ENCODE measurements at places on chromosomes 2 and 18.
A peak's percentile ranks its signal among the peaks of the same experiment; 100 is the strongest.

DNA sequence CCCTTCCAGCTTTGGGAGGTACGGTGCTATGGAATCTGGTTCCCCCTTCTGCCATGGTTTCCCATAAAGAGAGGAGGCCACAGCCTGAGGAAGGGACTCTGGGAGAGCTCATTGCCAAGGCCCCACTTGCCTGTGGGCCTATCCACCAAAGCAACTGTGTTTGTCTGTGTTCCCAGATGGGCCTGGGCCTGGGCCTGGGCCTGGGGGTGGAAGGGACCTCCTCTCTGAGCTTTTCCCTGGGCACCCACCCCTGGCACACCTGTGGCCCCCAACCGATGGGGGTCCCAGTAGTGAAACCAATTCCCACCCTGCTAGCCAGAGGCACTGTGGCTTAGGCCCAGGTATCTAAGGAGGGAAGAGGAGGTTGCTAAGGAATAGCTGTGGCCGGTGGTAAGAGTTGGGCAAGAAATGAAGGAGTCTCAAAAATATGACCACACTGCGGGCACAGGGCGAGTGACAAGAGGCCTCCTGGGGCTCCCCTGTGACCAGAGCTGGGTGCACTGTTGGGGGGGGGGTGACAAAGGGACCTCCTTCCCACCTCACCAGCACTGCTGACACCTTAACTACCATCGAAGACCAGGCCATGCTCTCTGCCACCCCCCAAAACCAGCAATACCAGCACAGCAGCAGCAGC, 4.9 kb upstream of the DUSP2 start:
- peak; percentile 4 for DNase-seq

GRCh38 chr2:106555053-106555452, 67.9 kb downstream of the CD8B2 start:
- DNase-seq, result no peak

GRCh38 chr2:230382108-230382507, 33.9 kb upstream of the SP100 start:
- no peak for DNase-seq

- DNase-seq, result no peak
Measured at GRCh38 chr2:237258615-237259014, 155.3 kb downstream of the COL6A3 start.

DNA sequence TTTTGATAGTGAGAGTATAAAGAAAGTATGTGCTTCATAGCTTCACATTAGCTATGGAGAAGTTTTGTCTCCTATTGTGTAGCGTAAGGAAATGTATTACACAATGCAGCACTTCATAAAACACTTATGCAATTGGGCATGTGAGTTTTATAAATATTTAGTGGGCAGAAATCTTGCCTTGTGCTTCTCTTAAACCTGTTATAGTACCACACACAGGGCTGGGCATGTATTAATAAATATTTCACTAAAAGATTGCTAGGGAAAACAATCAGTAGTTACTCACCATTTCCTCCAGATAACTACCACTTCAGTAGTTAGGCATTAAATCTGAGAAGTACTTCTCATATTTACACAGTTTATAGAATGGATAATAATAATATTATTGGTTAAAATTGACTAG, 1080.8 kb upstream of the PIK3C3 start:
- no peak for DNase-seq

DNA sequence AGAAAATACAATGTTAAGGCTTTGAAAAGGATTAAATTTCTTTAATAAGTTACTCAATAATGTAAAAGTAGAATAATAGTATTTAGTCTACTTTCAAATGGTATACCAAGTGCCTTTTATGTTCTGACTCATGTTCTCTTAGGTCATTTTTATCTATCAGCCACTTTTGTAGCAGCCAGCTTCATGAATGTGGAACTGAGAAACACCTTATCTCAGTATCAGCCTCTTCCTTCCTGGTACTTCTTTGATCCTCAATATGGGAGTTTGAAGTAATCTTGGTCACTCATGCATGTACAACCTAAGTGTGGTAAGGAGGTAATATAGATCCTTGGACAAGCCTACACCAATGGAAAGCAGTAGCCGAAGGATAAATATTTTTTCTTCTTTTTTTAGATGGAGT, 180.4 kb upstream of the NRXN1 start:
- DNase-seq, result no peak

- no peak for DNase-seq
Measured at GRCh38 chr18:57219964-57220363, 73.1 kb downstream of the BOD1L2 start.

DNA sequence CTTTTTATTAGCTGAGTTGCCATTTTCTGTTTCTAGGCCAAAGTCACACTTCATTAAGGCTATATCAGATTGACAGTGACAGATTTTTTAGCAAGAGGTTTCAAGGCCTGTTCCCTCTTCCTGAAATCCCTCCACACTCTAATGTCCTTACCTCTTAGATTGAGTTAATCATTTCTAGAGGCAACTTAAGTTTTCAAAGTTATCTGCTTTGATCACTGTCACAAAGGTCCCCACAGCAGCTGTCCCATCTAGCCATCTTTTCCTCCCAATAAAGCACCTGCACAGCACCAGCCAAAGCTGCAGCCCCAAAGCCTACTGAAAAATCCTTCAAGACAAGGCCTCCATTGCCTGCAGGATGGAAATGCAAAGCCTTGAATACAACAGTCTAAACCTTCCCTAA, 13.4 kb downstream of the AMMECR1L start:
- DNase-seq, result no peak

- no peak for DNase-seq
Measured at GRCh38 chr2:43312755-43313641, 86.6 kb upstream of the ZFP36L2 start.

DNA sequence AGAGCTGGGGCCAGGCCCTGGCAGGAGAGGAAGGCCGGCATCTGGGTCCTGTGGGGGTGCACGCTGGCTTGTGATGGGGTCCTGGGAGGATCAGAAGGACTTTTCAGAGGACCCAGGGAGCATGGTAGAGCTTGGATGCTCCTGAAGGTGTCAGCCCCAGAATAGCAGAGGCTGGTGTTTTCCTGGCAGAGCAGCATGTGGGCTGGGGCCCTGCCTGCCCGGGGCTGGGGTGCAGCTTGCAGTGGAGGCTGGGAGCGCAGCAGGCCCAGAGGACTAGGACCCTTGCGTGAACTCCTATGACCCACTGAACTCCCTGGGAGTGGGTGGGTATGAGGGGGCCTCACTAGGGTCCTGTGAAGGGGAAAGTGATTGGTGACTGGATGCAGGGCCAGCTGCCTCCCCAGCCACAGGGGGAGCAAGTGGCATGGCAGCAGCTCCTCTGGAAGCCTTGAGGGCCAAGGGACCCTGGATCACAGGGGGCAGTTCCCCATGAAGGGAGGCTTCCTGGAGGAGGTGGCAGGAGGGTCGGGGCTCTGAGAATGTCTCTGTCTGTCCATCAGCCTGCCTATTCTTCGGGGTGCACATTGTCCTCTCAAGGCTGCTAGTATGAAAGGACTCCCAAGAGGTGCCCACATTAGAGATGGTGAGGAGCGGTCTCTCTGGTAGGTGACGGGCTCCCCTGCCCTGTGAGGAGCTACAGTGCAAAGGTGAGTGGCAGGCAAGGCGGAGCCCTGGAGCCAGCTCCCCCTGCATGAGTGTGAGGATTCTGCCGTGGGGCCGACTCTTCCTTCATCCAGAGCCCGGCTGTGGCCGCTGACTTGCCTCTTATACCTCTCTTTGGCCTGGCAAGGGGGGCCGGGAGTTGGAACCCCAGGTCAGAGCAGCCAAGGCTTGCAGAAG, 249.0 kb downstream of the DYSF start:
- no peak for DNase-seq

- peak; percentile 28 for DNase-seq
Measured at GRCh38 chr2:181457741-181458425, 697 bp downstream of the ITGA4 start.

DNA sequence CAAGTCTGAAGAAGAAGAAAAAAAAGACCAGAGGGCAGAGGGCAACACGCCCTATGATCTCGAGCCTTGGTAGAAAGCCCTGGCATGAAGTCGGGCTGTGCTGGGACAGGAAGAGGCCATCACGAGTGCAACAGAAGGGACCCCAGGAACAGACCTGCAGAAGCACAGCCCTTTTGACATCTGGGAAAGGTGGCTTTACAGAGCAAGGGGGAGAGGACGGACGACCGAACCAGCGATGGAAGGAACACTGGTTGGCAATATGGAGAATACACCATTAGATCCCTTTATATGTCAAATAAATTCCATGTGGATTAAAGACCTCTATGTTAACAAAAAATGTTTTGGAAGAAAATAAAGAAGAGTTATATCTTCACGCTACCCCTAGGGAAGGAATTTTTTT, 10.7 kb downstream of the KIF1A start:
- DNase-seq, result no peak

DNA sequence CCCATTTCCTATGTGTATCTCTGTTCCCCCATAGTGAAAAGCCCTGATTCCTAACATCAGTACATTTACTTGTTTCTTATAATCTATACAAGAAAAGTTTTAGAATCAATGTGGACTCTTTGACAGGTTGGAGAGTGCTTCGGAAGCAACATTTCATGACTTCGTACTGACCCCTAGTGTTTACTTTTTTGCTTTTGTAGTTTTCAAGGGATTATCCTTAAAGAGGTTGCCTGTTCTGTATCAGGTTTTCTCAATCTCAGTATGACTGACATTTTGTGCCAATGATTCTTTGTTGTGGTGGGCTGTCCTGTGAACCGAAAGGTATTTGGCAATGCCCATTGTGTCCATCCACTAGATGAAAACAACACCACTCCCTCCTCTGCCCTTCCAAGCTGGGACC, 43.3 kb upstream of the SERPINB2 start:
- DNase-seq, result no peak

- no peak for DNase-seq
Measured at GRCh38 chr2:80863147-80863714, 558.7 kb upstream of the LRRTM1 start.

- DNase-seq, result no peak
Measured at GRCh38 chr2:144959416-144959815, 439.5 kb upstream of the ZEB2 start.

GRCh38 chr2:9678544-9678943, 47.7 kb upstream of the YWHAQ start:
- DNase-seq, result no peak

DNA sequence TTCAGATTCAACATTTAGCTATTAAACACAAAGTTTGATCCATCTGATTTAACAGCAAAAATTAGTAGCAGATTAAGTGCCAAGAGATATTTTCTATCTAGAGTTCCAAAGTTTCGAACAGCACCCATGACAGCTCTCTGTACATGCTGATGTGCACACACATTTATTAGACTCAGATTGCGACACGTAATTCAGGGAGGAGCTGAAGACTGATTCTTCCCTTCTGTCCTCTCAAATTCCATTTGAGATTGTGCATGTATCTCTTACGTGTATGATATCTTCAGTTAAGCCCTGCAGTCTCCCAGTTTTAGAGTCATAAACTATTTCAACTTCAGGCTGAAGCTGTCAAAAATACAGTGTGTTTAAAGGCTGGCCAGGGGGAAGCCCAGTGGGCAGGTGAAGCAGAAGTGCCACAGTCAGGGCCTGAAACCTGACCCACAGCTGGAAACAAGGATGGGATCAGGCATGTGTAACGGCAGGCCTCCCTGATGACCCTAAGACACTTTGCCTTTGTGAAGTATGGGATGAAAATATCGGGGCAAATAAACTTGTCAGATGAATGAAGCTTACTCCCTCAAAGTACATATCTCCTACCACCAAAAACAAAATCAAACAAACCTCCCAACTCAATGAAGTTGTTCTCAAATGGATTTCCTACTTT, 30.6 kb downstream of the CYB5A start:
- no peak for DNase-seq

DNA sequence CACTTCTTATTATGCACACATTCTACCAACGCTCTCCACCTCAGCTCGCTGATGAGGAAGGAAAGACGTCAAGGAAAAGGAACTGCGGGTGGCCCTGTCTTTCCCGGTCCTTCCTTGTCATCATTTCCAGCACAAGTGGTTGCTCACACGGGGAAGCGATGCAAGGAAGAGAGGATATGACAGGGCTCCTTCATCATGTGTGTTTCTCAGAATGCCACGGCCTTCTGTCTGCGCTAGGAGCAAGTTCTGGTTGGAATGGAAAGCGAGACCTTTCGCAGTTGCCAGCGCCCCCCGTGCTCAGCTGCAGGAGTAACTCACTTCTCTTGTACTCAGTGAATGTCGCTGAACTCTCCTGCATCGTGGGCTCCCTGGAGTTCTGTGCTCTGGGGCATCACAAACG, 191.8 kb upstream of the GLI2 start:
- DNase-seq, result no peak

GRCh38 chr2:54589340-54590215, 133.5 kb downstream of the SPTBN1 start:
- no peak for DNase-seq

- DNase-seq, result no peak
Measured at GRCh38 chr2:176854062-176854461, 358.5 kb upstream of the HNRNPA3 start.

- peak; percentile 58 for DNase-seq
Measured at GRCh38 chr2:8453904-8454302, 228.0 kb upstream of the ID2 start.

DNA sequence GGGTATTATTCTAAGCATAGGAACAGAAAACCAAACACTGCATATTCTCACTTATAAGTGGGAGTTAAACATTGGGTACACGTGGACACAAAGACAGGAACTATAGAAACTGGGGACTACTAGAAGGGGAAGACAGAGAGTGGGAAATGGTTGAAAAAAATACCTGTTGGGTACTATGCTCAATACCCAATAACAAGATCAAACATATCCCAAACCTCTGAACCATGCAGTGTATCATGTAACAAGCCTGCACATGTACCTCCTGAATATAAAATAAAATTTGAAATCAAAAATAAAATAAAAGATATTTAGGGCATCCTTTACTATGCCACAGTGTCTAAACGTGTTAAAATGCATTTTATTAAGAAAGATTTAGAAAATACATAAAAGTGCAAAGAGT, 221.0 kb upstream of the TFPI start:
- DNase-seq, result no peak

- DNase-seq, result peak; percentile 41
Measured at GRCh38 chr18:55587418-55588110, 428 bp downstream of the TCF4 start.

GRCh38 chr2:6881046-6881445, 3.5 kb downstream of the RSAD2 start:
- no peak for DNase-seq

GRCh38 chr2:69242651-69243051, 144.4 kb downstream of the GFPT1 start:
- no peak for DNase-seq

GRCh38 chr2:49832555-49832954, 678.2 kb upstream of the FSHR start:
- DNase-seq, result peak; percentile 31

- DNase-seq, result no peak
Measured at GRCh38 chr2:14756981-14757657, 124.6 kb downstream of the LRATD1 start.

DNA sequence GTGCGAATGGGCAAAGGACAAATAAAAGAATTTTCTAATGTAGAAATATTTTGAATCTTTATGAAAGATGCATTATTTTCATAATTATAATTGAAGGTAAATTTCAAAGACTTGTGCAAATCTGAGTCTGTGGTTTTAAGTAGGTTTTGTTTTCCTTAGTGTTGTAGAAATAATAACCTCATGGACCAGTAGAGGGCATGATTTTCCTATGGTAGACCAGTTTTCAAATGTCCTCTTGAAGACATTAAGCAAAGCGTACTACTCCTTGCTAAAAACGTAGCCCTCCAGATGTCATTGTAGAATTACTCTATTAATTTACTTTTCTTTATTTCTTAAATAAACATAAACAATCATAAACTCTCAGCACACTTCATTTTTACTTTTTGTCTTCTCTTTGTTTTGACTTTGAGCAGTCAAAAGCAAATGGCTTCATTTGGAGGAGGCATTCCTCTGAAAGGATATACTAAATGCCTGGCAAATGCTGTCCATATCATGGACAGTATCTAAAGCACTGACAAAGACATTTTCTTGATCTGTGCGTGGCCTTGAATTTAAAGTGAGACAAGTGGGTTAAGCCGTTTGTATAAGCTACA, 85.8 kb upstream of the FAM237A start:
- no peak for DNase-seq

All from heart left ventricle (tissue), 16 donors.